KBM-7 (cell line): ENCODE measurements at places on chromosomes 13 and 19.

GRCh38 chr13:66675620-66676019 lies 554.5 kb downstream of the PCDH9 start:
- DNase-seq = no peak

DNA sequence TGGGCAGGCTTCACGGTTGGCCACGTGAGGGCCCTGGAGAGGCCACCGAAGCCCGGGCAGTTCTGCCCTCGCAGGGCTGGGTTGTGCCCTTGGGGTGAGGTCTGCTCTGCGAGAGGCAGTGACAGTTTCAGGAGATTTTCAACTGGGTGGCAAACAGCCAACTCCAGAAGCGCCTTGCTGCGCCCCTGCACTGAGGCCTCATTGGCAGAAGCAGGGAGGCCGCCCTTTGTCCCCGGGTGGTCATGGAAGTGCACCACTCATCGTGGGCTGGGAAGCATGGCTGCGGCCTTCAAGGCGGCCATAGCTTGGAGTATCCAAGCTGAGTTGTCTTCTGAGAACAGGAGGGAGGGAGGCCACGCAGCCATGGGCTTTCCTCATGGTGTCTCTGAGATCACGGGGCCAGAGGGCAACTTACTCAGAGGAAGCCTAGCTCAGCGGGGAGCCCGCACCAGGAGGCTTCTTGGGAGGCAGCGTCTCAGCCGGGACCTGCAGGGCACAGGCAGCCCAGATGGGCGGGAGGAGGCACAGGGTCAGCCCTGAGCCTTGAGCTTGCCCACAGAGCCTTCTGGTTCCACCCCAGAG lies 14.8 kb downstream of the PLEKHJ1 start:
- no peak for DNase-seq

- DNase-seq = no peak
Measured at GRCh38 chr19:15241259-15241910, 9.1 kb upstream of the EPHX3 start.

GRCh38 chr13:47480951-47481350 lies 520.1 kb downstream of the SUCLA2 start:
- peak; percentile 21 for DNase-seq

DNA sequence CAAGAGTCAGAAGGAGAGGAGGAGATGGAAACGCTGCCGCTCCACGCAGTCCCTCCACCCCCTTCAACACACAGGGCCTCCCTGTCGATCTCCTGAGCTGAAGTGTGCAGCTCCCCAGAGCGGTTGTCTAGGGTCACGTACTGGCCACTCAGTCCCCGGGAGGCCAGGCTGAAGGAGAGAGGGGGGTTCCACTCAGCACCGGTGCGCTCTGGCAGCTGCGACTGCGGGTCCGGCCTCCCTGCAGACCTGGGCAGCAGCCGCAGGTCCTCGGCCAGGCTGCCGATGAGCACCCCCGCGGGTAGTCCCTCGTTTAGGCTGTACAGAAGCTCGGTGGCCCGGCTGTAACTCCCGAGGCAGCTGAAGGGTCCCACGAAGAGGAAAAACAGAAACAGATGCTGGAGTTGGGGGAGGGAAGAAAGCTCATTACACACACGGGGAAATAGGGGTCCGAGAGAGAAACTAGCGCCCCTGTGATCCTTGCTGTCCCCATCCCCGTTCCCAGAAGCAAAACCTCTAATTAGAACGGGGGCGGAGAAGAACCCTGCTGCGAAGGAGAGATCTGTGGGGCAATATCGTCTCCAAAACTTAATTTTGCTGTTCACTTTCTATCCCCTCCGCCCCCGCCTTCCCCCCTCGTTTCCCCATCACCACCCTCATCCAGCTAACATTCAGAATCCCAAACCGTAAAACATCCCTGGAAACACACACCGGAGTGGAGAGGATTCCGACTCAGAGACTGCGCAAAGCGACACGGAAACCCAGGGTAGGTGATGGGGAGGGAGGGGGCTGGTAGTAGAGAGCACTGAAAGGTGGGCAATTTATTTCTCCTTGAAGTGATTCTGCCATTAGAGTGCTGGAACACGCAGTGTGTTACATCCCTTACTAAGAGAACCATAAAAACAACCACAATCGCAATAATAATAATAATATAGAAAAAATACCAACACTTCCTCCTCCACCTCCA lies 1.8 kb downstream of the PCDH20 start:
- DNase-seq = no peak

DNA sequence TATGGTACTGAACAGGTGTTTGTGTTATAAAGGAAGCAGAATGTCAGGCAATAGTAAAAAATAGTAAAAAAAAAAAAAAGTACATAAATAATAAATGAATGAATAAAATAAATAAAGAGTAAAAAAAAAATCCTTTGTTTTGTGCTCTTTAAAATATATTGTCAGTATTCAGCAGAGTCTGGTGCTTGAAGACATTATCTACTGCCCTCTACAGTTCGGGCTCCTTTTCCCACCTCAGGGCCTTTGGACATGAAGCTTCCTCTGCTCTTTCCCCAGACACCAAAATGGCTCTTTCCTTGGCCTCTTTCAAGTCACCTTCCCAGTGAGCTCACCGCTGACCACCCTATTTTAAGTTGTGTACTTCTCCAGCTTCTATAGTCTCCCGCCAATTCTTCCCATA lies 137.5 kb downstream of the TNFRSF19 start:
- no peak for DNase-seq

DNA sequence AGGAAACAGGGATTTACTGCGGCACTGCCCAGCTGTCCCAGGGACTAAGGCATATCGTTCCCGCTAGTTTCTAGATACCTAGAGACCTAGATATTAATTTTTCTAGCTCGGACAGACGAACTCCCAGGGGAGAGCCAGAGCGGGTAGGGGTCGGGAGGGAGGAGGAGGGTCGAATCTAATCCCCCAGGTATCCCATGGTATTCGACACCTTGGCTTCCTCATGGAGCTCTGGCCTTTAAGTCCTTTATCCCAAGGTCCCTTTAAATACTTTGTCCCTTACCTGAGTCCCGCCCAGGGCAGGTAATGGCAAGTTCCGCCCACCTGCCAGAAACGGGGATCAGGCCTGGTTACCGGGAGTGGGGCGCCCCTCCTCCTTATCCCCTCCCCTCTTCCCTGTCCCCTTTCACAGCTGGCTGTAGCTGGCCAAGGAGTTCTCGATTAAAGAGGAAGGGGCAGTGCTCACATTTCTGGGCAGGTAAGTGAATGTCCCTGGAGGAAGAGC lies at the start of gene PRRG2:
PRRG2 (plus strand) TSS at position 310 of the 502 bp plus-strand sequence. CDS start 1,904 bp downstream, outside the sequence.
- no peak for DNase-seq

- no peak for DNase-seq
Measured at GRCh38 chr13:91196958-91197357, 150.5 kb upstream of the MIR17HG start.

GRCh38 chr13:76380446-76381065 lies 505.6 kb downstream of the KCTD12 start:
- DNase-seq = no peak
